ENCODE measurements at places on chromosomes 1 and 21.

DNA sequence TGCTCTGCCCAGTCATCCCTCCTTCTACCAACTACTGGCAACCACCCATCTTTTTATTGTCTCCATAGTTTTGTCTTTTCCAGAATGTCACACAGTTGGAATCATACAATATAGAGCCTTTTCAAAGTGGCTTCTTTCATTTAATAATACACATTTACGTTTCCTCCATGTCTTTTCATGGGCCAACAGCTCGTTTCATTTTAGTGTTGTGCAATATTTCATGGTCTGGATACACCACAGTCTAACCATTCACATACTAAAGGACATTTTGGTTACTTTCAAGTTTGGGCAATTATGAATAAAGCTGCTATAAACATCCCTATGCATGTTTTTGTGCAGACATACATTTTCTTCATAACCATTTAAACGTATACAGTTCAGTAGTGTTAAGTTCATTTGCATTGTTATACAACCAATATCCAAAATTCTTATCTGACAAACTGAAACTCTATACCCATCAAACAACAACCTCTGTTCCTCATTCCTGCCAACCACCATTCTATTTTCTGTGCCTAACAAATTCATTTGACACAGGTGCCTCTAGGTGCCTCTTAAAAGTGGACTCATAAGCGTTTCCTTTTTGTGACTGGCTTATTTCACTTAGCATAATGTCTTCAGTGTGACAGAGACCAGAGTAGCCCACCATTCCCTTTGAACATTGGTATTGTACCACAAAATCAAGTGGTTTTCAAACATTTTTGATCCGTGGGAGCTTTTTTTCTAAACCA lies 138.1 kb downstream of the NR5A2 start:
- no peak for DNase-seq

DNA sequence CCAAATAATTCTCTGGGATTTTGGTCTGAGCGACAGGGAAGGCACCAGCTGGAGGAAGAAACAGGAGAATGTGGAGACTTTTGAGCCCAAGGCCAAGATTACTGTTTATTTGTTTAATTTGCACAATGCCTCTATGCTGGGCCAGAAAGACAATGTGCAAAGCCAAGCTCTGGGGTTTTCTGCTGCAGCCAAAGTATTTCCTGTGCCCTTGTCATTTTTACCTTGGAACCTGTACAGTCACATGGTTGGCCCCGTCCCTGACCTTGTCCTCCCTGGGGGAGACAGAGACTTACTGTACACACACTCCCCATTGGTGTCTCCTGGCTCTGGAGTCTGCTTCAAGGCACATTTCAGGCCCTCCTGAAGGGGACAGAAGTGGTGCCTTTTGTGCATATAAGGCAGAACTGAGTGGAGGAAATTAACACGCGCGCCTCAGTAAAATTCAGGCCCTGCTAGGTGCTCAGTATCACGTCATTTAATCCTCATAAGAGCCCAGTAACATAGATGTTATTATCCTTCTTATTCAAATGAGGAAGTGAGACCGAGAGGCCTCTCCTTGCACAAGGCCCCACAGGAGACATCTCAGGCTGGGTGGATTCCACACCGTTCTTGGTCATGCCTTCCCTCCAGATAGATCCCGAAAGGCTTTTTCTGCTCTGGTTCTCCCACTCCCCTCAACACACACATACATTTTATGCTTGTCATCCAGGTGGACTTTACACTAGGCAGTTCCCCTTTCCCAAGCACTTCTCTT lies 21.1 kb downstream of the C1orf115 start:
- DNase-seq: no peak

- no peak for DNase-seq
These were observed 3.1 kb upstream of the EFNA3 start for GRCh38 chr1:155075535-155075934.

GRCh38 chr1:21664806-21665588 lies 4.2 kb downstream of the RAP1GAP start:
- no peak for DNase-seq

GRCh38 chr21:15343066-15343465 lies 278.3 kb upstream of the NRIP1 start:
- no peak for DNase-seq

DNA sequence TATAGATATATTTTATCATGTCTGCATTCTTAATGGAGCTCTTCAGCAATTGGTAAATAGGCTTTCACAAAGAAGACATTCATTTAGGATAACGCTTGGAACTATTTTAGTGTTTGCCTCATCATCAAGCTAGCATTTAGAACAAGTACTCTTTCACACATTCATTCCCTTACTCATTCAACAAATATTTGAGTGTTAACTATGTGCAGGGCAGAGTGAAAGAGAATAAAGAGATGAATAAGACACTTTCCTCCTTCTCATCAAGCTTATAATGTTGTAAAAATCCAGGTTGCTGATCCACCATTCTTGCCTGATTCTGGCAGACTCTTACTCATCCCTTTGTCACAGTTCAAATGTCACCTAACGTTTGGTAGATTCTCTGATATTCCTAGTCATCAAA lies 386.3 kb upstream of the BEND5 start:
- no peak for DNase-seq

GRCh38 chr1:156862997-156863599 lies 2.4 kb downstream of the NTRK1 start:
- DNase-seq: no peak

- DNase-seq: no peak
These were observed 225.4 kb downstream of the CAMTA1 start for GRCh38 chr1:7010534-7011200.

DNA sequence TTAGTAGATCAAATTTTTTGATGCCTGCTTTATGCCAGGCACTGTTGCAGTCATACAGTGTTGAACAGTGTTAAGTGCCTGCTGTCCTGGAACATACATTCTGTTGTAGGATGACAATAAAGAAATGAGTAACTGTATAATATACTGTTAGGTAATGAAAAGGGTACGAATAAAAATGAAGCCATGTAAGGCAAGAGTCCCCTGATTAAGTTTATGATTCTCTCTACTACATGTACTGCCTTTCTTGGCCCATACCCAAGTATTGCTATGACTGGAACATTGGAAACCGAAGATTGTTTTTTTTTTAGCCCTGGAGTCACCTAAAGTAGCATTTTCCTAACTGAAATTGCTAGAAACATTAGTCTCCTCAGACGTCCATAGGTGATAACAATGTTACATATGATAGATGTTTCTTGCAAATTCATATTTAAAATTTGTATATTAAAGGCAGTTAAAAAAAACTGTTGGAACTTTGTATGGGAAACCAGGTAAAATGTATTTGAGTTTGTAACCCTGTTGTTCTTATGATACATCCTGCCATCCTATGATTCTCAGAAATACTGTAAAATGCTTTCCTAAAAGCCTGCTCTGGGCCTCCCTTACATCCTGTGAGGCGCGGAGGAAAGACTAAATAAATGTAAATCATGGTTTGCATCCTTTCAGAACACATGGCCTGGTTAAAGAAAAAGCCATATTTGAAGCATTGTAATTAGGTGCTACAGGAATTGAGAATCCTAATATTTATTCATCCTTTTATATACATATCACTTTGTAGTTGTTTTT lies 5.8 kb downstream of the ATP5PB start:
- DNase-seq: no peak

- DNase-seq: no peak
These were observed 8.7 kb upstream of the IRF2BP2 start for GRCh38 chr1:234618737-234619049.

GRCh38 chr1:22207511-22208267 lies 64.8 kb upstream of the WNT4 start:
- no peak for DNase-seq

DNA sequence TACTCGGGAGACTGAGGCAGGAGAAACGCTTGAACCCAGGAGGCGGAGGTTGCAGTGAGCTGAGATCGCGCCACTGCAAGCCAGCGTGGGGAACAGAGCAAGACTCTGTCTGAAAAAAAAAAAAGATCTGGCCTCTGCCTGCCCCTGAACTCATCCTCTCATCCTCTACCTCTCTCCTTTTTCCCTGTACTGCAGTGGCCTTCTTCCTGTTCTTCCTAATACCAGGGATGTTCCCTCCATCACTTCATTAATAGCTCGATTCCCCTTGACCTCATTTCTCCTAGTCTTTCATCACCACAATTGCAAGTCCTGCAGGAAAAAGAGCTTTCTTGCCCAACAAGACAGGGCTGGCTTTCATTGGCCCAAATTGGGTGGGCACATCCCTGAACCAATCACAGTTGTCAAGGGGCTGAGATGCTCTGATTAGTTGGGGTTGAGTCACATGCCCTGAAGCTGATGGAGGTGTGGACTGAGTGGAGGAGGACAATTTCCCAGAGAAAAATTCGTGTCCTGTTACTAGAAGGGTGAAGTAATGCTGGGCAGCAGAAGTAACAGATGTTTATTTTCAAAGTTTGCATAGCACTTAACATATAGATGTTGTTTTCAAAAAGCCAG lies 86.8 kb upstream of the PUM1 start:
- DNase-seq: no peak

GRCh38 chr1:116335850-116336624 lies 37.0 kb upstream of the ATP1A1 start:
- no peak for DNase-seq

DNA sequence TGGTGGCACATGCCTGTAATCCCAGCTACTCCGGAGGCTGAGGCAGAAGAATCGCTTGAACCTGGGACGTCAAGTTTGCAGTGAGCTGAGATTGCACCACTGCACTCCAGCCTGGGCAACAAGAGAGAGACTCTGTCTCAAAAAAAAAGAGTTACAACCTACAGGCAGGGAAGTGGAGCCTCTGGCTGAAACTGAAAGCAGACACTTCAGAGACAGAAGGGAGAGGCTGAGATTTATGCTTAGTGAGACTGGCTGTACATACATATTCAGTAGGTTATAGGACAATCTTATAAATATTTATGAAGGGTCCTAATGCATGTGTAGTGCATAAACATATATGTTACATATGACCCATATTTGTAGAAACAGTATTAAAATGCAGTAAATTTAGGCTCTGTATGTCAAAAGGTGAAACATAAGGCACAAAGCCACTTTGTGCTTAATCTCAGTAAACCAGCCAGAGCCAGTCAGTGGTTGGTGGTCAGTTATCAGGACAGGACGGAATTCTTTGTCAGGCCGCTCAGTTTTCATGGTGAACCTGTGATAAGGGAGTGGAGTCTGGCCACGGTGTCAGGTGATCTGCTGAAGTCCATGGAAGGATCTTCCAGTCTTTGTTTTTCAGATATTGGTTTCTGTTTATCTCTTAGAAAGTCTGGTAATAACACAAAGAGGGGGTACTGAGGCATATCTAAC lies 13.7 kb downstream of the RHEX start:
- no peak for DNase-seq

DNA sequence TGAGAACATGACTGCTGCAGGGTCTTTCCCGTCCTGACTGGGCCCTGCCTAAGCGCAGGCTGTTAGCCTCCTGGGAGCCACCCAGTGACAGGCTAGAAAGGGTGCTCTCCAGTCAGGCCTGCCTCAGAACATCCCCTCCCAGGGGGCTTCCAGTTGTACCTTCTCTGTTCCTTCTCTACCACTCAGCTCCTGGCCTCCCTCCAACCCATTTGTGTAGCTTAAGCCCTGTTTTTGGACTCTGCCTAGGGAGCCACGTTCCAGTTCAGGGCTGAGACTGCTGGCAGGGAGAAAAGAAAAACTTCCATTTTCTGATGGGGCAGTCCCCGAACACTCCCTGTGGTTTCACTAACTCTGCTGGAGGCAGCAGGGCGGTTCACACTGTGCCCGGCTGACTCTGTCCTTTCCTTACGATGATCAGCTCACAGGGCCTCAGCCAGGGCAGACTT lies 15.3 kb upstream of the POU3F1 start:
- DNase-seq: no peak

DNA sequence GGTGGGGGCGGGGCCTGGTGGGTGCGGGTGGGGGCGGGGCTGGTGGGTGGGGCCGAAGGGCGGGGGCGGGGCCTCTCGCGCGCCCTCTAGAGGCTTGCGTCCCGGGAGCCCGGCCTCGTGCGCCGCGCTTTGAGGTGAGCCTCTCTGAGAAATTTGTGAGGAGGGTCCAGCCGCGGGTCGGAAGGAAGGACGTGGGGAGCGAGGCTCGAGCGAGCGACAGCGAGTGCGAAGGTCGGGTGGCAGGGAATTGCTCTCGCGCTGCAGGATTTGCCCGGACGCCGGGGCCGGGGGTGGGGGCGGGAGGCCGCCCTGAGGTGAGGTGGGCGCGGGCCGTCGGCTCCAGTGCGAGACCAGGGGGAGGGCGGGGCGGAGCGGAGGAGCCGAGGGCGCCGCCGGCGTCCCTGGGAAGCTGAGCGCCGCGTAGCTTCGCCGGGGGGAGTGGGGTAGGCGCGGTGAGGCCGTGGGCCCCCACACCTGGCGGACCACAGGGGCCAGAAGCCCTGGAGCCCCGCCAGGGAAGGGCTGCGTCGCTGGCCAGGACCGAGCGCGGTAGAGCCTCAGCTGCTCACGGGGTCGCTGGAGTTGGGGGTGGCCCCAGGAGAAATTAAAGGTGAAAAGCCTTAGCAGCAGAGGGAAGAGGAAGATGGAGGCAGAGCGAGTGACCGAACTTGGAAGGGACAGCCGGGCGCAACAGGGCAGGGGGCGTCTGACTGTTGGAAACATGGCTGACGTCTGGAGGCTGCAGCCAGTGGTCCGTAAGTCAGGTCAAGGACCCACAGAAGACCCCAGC lies 754 bp upstream of the LSS start:
- no peak for DNase-seq

- no peak for DNase-seq
These were observed 18.7 kb downstream of the AK4 start for GRCh38 chr1:65166572-65167305.

DNA sequence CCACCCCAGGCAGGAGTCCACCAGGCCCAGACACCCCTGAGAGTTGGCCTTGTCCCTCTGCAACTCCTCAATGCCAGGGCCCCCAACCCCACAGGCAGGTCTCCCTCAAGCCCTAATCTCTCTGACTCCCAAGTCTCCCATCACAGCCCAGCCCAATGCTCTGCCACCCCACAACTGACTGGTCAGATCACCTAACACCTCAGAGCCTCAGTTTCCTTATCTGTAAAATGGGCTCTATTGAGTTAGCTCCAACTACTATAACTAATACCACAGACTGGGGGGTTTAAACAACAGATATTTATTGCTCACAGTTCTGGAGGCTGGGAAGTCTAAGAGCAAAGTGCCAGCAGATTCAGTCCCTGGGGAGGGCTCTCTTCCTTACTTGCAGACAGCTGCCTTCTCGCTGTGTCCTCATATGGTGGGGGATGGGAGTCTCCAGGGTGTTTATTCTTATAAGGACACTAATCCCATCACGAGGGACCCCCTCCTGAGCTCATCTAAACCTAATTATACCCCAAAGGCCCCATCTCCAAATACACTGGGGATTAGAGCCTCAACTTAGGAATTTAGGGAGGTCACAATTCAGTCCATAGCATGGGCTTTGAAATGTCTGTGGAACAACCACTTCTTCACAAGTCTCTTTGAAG lies 34.9 kb upstream of the ZC3H12A start:
- DNase-seq: no peak
